Activated T-helper 1 cell treated with Interleukin-2 at 50 U/mL for 16 hours (primary cell): ENCODE measurements at places on chromosomes 6 and 20.

GRCh38 chr6:74320715-74321114, 624.7 kb downstream of the CD109 start:
- DNase-seq = no peak

GRCh38 chr6:13715444-13715883, 3.8 kb upstream of the RANBP9 start:
- no peak for DNase-seq

- no peak for DNase-seq
Observed at GRCh38 chr6:29705389-29706231, 17.6 kb upstream of the HLA-F start.

- no peak for DNase-seq
Observed at GRCh38 chr6:36098920-36099647, 31.2 kb upstream of the MAPK13 start.

DNA sequence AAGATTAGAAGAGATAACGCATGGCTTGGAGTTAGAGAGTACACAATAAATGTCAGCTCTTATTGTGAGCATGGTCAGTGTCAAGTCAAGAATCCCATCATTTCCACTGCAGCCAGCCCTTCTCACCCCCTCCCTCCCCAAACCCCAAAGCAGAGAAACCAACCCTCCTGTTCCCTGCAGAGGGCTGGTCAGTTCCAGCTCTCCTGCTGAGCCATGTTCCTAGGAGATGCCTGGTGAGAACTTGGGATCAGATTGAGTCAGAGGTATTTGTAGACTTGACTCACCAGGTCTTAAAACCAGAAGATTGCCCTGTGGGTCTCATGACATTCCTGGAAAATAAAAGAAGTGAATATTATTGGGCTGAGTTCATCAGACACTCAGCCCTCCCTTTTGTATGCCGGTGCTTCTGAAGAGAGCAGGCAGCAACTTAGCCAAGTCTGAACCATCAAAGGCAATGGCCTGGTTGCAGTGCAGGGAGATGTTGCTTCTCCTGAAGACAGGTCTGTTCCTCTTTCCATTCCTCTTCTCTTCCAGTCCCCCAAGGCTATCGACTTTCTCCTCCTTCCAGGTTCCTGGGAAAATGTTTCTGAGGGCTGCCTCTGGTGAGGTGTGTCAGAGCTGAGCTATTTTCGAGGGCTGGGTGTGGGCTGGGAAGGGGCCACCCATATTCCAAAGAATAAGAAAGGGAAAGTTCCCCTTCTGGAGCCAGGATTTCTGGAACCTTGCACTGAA, 278.2 kb upstream of the SUPT3H start:
- DNase-seq = no peak

GRCh38 chr6:34237316-34237721, 646 bp downstream of the HMGA1 start:
- no peak for DNase-seq

GRCh38 chr6:108312605-108313004, 17.8 kb downstream of the AFG1L start:
- DNase-seq = no peak

DNA sequence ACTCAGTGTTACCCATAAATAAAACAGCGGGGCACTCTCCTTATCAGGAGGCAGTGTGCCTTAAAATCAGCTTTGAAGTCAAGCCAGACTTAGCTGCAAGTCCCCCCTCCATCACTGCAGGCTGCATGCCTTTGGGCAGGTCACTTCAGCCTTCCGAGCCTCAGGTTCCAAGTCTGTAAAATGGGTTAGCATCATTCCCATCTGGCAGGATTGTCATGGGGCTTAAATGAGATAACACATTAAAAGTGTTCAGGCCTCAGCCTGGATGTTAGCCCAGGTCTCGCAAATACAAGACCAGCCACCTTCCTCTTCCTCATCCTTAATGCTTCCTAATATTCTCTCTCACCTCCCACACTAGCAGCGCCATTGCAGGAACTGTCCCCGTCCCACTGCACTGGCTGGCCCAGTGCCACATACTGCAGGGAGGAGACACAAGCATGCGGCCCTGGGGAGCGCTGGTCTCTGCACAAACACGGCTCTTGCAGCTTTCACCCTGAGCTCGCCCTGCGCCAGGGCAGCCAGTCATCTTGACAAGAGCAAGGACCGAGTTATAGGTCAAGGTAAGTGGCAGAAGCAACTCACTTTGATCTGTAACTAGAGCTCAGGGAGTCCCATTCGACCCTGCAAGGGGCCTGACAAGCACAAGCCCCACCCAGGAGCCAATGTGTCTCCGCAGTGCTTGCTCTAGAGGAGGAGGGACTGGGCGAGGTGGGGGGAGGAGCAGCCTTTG, 564.6 kb upstream of the AGPAT4 start:
- no peak for DNase-seq

- no peak for DNase-seq
Observed at GRCh38 chr20:991850-992249, 10.3 kb downstream of the RSPO4 start.

- no peak for DNase-seq
Observed at GRCh38 chr20:54090230-54091119, 20.1 kb upstream of the BCAS1 start.

DNA sequence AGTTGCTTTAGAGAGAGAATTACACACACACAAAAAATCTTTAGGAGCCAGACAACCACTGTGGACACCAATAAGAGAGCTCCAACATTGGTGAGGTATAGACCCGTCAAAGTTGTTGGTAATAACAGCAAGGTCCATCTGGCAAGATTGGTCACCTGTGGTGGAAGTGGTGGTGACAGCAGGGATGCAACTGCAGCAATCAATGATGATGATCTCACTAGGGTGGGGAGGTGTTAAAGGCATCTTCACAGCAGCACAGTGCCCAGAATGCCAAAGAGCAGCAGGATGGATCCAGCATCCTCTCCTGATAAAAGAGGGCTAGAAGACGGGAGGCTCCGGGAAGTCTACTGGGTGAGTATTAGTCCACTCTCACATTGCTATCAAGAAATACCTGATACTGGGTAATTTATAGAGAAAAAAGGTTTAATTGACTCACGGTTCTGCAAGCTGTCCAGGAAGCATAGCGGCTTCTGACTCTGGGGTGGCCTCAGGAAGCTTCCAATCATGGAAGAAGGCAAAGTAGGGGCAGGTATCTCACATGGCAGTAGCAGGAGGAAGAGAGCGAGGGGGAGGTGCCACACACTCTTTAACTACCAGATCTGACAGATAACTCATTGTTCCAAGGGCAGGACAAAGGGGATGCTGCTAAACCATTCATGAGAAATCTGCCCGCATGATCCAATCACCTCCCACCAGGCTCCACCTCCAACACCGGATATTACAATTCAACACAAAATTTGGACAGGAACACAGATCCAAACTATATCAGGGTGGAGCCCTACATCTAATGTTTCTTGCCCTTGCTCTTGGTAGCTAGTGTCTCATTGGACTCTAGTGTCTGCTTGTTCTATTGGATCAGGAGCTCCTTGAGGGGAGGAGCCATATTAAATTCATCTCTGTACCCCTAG, 48.9 kb downstream of the KLHL31 start:
- DNase-seq = no peak

DNA sequence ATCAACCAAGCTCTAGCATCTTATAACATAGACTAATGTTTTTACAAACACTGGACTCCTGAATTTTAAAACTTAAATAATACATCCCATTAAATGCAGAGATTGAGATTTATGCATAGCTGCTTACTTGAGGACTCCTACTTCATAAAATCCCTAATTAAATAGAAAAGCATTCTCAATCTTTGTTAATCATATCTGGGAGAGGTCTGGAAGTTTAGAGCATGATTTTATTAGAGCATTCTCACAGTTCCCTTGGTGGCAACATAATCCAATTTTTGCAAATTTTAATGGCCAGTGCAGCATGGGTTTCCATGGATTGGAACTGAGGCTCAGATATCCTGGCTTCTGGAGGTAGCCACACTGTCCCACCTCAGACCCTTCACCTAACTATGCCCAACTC, 19.5 kb downstream of the BTBD3 start:
- DNase-seq = no peak

DNA sequence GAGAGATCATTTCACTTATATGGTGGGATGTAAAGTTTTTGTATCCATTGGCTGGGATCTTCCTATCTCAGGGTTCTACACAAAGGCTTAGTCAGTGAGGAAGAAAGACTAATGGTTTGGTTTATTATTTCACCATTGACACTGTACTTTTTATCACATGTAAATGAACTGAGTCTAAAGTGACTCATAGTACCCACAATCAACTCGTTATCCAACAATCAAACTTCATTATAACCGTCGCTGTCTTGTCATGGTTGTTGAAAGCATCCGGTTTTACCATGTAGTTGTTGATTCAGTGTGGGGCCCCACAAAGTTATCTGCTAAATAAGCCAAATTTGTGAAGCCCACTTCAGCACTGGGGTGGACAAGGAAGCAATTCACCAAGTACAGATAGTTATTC, 55.8 kb upstream of the MTRF1L start:
- DNase-seq = no peak

GRCh38 chr6:100455230-100456124, 9.2 kb downstream of the SIM1 start:
- no peak for DNase-seq

GRCh38 chr6:128098000-128098581, 197.2 kb upstream of the THEMIS start:
- DNase-seq = no peak

DNA sequence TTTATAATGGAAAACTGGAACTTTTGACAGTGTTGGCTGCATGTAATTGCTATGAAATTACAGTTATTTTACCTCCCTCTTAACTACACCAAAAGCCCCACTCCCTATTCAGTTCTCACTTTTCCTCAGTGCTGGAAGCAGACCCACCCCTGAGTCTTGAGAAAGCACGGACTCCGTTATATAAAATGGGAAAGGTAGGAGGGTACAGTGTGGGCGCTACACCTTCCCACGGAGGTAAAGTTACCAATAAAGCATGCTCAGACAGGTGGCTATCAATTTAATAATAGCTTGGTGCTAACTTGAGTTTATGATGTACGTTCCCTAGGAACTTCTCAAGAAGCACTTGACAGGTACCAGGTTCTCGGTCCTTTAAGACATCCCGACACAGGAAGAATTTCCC, 59.0 kb downstream of the CLIC5 start:
- no peak for DNase-seq

- no peak for DNase-seq
Observed at GRCh38 chr6:31529329-31530150, 778 bp downstream of the MCCD1 start.

DNA sequence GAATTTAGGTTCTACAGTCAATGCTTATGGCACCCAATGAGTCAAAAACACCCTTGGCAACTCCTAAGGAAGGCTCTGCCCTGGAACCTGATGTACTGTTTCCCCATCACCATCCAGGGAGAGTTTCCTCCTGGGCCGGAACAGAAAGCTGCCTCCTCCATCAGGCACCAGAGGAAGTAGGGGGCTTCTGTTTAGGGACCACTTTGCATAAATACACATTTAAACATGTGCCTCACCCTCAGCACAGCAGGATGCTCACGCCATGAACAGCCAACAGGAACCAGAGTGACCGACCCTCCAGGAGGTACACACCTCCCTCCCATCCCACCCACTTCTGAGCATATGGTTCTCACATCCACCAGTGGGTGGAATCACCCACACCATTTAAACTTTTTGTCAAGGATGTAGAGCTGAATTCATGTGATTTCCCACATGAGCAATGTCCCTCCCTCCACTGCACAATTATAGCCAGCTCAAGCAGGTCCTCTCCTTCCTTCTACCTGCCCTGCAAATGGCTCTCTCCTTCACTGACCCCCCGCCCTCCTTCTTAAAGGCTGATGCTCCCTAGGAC, 14.8 kb downstream of the DDRGK1 start:
- DNase-seq = no peak

GRCh38 chr6:38320843-38321242, 318.9 kb downstream of the BTBD9 start:
- DNase-seq = no peak

DNA sequence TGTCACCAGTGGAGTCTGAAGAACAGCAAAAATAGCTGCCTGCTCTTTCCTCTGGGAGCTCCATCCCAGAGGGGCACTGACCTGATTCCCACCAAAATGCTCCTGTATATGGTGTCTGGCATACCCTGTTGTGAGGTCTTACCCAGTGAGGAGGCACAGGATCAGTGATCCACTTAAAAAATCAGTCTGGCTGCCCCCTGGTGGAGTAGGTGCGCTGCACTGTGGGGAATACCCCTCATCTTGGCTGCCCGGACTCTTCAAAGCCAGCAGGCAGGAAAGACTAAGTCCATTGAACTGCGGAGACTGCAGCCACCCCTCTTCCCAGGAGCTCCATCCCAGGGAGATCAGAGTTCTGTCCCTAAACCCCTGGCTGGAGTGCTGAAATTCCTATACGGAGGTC, 230.9 kb upstream of the HTR1E start:
- DNase-seq = no peak

DNA sequence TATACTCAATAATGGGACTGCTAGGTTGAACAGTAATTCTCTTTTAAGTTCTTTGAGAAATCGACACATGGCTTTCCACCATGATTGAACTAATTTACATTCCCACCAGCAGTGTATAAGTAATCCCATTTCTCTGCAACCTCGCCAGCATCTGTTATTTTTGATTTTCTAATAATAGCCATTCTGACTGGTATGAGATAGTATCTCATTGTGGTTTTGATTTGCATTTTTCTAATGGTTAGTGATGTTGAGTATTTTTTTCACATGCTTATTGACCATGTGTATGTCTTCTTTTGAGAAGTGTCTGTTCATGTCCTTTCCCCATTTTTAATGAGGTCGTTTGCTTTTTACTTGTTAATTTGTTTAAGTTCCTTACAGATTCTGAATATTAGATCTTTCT, 66.5 kb downstream of the STK4 start:
- no peak for DNase-seq

DNA sequence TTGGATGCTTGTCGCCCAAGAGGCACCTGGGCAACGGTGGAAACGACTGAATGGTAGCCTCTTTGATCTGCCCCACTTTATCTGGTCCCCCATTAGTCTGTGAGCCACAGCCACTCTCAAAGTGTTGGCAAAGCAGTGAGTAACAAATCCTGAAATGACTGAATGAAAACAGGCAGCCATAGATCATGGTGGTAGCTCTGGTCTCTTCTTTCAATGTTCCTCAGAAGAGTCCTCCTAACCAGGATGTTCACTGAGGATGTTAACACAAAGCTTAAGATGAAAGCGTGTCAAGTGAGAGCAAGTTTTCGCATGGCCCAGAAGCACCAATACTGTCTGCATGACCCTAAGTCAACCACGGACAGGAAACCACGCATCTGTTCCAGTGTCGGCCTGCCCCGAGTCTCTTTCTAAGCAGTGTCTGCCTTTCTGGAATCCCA, 107.3 kb downstream of the IRF4 start:
- no peak for DNase-seq

DNA sequence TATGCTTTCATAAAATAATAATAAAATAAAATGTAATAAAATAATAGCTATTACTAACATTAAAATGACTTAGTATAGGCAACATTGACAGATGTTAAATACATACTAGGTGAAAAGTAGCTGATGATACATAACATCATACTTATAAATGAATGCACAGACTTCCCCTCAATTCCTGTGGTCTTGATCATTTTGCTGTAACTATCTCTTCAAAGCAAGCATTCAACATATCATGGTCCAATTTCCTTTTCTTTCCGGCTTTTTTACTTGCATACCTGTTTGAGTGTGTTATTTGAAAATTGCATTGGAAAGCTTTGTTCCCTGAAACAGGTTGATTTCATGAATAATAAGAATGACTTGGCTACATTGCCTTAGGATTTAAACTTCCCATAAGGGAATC, 309.3 kb downstream of the HDGFL1 start:
- no peak for DNase-seq

GRCh38 chr20:3632311-3633004, 30.7 kb downstream of the GFRA4 start:
- no peak for DNase-seq
